ENCODE measurements at places on chromosomes 12 and 14.

- DNase-seq = no peak
Observed at GRCh38 chr12:99759444-99759843, 111.9 kb downstream of the GARIN6 start.

DNA sequence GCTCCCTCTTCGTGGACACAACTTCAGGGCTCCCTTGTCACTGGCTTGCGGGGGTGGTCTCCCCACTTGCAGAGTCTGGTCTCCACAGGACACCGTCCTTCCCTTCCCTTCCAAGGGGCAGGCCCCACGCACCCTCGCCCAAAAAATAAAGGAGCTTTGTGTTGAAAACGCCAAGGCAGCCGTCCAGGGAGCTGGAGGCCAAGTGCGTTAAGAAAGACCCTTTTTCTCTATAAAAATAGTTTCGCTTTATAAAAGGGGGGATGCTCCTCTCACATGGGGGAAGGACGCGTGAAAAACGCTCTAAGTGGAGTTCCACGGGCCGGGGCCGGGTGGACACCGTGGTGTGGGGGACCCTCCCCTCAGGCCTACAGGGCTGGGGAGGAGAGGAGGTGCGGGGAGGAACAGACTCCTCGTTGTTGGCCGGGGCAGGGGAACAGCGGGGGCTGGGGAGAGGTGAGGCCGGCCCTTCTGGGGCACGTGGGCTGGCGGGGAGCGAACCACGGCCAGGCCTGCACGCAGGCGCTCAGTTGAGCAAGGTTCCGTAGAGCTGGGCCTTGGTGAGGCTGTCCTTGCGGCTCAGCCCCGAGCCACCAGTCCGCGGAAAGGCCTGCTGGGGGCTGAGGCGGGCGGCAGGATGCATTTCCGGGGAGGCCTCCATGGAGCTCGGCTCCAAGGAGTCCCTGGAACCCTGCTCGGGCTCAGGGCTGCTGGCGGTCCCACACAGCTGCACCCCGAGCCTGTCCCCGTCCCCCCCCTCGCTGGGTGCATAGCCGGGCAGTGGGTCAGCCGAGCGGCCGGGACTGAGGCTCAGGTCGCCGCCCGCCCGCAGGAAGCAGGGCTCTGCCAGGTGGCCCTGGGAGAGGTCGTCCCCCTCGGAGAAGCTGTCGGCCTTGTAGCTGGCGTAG is 49.5 kb downstream of the BEGAIN start:
- no peak for DNase-seq

DNA sequence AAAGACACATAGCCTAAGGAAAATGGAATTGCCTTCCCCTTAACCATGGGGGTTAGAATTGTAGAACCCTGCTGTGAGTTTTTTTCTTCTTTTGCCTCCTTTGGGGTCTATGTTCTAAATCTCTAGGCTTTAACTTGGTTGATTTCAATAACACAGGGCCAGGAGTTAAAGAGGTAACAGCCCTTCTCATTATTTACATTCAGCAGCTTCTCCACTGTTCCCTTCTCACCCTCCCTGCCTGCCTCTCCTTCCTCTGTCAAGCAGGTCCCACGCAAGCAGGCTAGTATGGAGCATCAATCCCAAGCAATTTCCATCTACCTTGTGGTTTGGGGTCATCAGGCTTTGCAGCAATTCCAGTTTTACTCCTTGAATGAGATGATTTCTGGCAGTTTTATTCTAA is 236.1 kb upstream of the G2E3 start:
- DNase-seq = no peak

- DNase-seq = no peak
Observed at GRCh38 chr12:83016218-83016835, 329.6 kb downstream of the TMTC2 start.

GRCh38 chr12:113612076-113612728 is 140.5 kb upstream of the LHX5 start:
- DNase-seq = no peak

- no peak for DNase-seq
Observed at GRCh38 chr12:2075508-2076195, 22.9 kb downstream of the CACNA1C start.

DNA sequence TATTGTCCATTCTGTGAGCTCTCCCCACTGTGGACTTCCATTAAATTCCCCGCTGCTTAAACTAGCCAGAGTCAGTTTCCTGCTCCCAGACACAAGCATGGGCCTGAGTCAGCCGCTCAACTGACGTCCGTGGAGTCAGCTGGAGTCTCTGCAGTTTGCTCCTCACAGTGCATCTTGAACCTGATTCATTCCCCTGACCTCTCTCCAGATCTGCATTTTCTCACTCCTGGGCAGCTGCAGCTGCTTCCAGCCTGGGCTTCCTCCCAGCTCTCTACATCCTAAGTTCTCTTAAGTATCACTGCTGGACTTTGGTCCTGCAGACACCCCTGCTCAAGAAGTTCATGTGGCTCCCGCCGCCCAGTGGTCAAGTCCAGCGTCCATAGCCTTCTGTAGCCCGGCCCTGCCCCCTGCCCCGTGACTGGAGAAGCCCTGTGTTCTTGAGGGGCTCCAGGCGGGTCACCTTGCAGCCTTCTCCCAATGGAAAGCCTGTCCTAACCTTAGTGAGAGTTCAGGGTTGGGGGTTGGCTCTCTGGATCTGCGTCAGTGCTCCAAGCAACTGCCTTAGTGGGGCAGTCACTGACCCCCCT is 20.0 kb downstream of the NFKBIA start:
- no peak for DNase-seq

- no peak for DNase-seq
Observed at GRCh38 chr14:59356767-59357166, 108.4 kb downstream of the GPR135 start.

DNA sequence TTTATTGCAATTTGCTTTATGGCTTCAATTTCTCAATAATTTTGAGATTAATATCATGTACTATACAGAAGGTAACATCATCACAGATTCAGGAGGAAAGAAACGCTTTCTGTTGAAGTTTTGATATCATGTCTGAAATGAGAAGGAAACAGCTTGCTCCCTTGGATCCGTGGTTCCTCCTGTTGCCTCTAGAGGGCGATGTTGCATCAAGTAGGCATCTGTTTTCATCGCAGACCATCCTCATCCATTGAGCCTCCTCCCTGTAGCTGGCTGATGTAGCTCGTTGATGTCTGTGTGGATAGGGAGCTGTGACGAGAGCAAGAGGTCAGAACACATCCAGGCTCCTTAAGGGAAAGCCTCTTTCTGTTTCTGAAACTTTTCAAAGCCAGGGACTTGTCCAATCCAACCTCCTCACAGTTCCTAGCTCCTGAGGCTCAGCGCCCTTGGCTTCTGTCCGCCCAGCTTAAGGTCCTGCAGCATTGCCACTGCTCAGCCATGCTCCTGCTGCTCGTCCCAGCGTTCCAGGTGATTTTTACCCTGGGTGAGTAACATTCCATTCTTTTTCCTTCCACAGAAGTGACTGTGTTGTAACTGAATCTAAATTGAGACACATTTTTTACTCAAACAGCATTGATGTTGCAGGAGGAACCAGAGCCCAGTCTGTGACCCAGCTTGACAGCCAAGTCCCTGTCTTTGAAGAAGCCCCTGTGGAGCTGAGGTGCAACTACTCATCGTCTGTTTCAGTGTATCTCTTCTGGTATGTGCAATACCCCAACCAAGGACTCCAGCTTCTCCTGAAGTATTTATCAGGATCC is 304.8 kb upstream of the OR4E1 start:
- DNase-seq = peak; percentile 27

- DNase-seq = no peak
Observed at GRCh38 chr14:105154476-105154871, 14.1 kb downstream of the JAG2 start.

DNA sequence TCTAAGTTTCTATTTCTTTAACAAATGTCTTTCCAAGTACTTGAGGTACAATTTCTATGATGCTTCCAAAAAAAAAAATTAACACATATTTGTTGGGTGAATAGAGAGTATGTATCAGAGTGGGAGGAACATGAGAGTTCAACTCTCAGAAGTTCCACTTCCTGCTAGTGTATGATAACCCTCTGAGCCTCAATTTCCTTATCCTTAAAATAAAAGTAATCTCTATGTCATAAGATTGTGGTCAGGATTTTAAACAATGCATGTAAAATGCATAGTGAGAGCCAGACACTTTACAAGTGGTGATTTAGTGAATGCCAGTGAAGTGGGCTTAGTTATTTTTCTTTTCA is 270.3 kb upstream of the AMIGO2 start:
- no peak for DNase-seq

GRCh38 chr14:49962621-49963020 is 69.7 kb downstream of the ARF6 start:
- no peak for DNase-seq

DNA sequence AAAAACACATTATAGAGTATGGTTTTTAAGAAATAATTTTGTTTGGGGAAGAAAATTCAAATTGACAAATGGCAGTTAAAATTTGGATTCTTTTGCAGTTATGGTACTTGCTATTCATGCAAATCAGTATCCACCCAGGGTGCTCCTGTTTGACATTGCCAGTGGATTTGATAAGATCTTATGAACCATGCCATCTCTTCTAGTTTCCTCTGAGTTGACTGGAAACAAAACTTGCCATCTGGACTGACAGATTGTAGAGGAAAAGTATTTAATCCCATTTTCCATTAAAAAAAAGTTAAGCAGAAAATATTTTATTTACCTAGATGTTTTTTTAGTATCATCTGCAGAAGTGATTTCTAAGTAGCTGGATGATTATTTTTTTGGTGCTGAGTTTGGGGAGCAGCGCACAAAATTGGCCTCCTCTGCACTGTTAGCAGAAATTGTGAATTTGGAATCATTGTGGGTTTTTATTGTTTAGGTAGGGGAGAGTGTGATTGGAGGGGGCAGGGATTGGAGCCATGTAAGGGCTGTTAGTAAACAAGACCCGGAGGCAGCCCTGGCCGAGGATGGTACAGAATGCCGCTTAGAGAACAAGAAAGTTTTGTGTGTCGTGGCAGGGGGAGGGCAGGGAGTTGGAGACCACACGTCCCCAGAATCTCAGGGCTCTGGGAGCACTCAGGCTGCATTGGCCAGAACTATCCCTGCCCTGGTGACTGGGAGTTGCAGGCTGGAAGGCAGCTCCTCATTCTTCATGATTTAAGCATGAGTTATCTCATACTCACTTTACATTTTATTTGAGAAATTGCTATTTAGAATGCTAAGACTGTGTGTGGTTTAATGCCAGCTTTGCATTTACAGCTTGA is 56.6 kb downstream of the WDR20 start:
- DNase-seq = no peak
